Muscle of arm (tissue), 14 donors: ENCODE measurements at places on chromosomes 3 and 15. TPM values are rescaled to one million over a fixed set of nuclear protein-coding genes. Genes with fewer than 3 reads are reported as not detected.

GRCh38 chr3:13552857-13553652 lies 4.1 kb downstream of the FBLN2 start:
- DNase-seq = no peak

DNA sequence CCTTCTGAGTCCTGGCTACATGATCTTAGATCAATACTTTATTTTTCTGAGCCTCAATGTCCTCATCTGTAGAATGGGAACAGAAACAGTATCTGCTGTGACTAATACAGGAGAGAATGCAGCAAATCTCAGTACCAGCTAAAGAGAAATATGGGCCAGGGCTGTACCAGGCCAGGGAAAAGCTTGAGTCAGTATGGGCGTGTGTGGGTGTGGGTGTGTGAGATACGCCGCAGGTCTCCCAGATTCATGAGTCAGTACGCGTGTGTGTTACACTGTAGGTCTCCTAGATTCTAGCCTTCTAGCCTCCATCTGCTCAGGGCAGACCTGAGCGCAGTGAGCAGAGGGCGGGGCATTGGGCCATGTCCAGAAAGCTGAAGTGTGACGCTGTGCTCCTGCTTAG lies 15.2 kb downstream of the GNAI2 start:
- no peak for DNase-seq

DNA sequence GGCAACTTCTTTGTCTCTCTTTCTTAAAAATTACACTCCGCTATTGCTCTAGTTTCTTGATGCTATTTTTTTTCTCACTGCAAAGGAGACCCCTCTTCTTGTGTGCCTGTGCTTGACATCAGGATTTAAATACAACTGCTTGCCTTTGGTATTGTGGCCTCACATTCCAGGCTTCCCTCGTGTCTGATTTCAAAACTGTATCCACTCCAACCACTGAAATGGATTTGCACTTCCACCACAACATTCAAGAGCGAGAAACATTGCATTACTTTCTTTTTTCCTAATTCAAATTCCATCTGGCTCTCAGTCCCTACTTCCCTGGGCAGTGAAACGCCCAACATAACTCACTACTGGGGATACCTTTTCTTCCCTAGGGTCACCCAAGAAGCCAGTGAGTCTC lies 50.4 kb upstream of the PXYLP1 start:
- no peak for DNase-seq

DNA sequence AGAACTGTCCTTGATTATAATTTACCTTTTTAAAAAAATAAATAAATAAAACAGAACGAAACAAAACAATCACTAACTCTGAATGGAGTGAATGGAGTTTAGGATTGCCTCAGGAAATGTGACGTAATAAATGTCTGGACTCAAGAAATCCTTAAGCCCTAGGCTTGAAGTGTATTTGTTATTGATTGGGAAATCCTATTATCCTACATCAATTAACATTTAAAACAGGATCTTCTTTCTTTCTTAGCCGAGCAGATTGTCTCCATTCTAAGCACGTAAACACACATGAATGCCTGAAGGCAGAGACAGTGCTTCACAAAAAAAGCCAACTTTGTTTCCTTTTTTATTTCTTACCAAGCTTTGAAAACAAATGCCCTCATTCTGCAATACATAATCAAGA lies 33.4 kb downstream of the KAT2B start:
- DNase-seq = no peak

DNA sequence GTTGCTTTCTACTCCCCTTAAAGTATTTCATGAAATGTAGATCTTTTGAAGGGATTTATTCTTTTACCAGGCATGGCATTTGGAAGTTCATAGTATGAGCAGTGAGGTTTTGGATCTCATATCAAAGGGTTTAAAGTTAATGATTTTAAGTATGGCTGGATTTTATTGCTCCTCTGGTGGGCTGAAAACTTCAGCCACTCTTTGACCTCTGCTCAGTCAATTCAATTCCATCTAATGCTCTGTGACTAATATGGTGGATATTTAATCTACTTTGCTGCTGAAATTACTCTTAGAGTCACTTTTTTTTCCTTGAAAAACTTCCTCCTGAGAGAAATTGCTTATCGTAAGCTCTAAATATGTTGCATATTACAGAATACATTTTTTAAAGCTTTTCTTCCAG lies 218.6 kb downstream of the NR2F2 start:
- no peak for DNase-seq

The GABRR3 gene
- not detected for polyA plus RNA-seq

The ST3GAL6 gene
- 10.8 TPM for polyA plus RNA-seq

DNA sequence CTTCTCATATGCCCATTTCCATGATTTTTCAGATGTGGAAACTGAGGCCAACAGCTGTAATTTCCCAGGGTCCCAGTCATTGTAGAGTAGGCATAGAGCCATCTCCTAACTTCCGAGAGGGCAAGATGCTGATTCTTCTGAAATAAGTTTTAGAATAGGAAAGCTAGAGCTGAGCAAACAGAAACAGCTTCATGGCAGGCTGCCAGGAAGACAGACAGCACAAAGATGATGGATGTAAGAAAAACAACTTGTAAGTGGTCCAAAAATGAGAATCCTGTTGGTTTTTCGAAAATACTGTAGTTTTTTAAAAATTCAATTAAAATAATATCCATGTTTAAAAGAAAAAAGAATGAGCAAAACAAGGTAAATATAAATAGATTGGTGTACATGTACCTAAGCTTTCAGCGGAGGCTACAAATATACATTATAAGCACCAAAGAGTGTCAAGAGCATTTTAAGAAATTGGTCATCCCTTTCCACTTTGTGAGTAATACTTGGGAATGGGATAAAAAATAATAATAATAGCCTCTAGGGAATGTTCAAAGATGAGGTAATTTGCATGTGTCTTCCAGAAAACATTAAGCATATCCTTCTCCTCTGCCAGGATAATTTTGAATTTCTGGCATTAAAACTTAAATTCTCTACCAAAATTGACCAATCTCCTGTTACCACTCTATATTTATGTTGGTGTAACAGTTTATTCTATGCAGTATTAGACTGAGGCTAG lies 406.6 kb downstream of the MECOM start:
- DNase-seq = no peak

DNA sequence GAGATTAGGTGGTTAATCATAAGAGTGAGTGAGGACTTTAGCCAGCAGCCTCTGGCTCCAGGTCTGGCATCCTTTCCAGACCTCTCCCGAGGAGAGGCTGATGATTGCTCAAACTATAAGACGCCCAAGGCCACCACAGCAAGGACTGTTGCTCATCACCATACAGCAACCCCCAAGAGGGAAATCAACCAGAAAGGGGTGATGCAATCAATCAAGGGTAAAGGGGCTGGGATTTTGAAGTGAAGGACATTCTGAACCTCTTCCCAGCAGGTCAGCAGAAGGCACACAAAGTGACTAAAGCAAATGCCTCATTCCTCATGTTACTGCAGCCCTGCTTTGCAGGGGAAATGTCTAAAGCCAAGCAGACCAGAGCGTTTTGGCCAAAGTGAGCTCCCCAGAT lies 247.3 kb upstream of the IGF1R start:
- no peak for DNase-seq
